ENCODE measurements at places on chromosomes 16 and 17. TPM values are rescaled to one million over a fixed set of nuclear protein-coding genes. Genes with fewer than 3 reads are reported as not detected.

DNA sequence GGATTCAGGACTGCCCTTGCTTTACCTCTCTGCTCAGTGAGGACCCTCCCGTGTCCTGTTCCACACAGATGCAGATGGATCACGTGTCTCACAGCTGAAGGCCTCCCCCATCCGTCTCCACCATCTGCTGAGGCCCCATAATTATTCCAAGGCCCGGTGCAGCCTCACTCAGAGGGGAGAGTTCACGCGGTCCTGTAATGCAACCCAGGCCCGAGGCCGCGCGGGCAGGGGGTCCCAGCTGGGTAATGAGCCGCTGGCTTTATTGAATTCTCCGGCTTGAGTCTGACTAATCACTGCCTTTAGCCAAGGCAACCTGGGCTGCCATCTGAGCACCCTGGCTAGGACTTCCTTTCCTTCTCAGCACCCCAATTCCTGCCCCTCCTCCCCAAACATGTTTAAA, 4.4 kb upstream of the WFIKKN2 start:
- H3K27me3 ChIP-seq = peaks cover 1% of the 10 kb centered on the region
- no peak overlapping the region for H3K27ac ChIP-seq
- DNase-seq = peak; percentile 41
- H3K4me1 ChIP-seq = peaks cover 45% of the 10 kb centered on the region
- H3K36me3 ChIP-seq = no peaks in the 10 kb centered on the region

DNA sequence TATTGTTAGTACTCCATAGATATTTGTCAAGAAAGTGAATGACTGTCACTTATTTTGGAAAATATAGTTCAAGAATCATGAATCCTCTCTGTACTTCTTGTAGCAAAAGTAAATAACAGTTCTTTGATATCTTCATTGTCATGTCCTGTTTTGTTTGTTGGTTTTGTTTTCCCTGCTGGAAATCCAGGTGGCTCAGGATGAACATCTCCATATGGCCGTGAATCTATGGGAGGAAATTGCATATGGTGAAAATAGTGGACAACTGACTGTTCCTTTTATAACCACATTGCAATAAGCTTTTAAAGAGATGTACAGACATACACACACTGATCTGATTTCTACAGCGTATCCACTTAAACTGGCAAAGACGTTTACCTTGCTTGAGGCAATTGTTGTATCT, 637.0 kb upstream of the RBFOX1 start:
- H3K4me1 ChIP-seq = no peaks in the 10 kb centered on the region
- no peaks in the 10 kb centered on the region for H3K36me3 ChIP-seq
- DNase-seq = no peak

- no peak overlapping the region for H3K4me3 ChIP-seq
- peaks cover 8% of the 10 kb centered on the region for H3K36me3 ChIP-seq
- no peak overlapping the region for H3K27ac ChIP-seq
- peaks cover 9% of the 10 kb centered on the region for H3K4me1 ChIP-seq
- H3K27me3 ChIP-seq = no peaks in the 10 kb centered on the region
Observed at GRCh38 chr17:30170415-30170987, 53.9 kb downstream of the NSRP1 start.

GRCh38 chr16:69107316-69107962, 2.0 kb downstream of the HAS3 start:
- H3K27ac ChIP-seq = no peak overlapping the region
- no peaks in the 10 kb centered on the region for H3K27me3 ChIP-seq
- H3K4me3 ChIP-seq = peak overlapping the region; percentile 68
- peaks cover 3% of the 10 kb centered on the region for H3K36me3 ChIP-seq
- no peak for DNase-seq

DNA sequence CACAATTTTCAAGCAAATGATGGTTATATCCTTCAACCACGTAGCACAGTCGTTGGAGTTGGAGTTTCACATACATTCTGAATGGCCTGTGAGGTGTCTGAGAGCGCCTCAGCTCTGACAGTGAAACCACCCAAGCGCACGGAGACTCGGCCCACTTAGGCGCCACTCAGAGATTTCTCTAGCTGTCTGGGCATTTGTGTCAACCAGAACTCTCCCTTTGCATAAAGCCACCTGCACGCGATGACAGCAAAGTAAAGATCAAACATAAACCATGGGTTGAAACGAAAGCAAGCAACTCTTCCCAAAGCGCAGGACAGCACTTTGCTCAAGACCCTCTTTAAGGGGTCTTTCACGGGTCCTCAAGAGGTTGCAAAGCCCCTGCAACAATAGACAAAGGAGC, 533 bp downstream of the SLC6A4 start:
- H3K4me3 ChIP-seq = peak overlapping the region; percentile 40
- H3K36me3 ChIP-seq = no peaks in the 10 kb centered on the region
- H3K4me1 ChIP-seq = peaks cover 12% of the 10 kb centered on the region
- DNase-seq = no peak
- H3K27ac ChIP-seq = no peak overlapping the region

DNA sequence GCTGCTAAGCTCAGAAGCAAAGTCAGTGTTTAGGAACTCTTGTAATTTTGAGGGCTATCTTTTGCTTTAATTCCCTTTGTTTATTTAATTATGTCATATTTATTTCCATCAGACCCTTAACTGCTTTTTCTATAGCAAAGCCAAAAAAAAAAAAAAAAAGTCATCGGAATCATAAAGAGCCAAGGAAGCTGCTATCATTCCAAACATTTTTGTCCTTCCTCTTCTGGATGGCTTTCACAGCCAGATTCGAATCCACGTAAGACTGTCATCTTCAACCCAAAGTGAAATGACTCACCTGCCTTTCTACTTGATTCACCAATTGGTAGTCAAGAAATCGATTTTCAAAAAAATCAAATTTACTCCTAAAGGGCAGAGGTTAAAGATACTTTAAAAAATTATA, 38.4 kb downstream of the WIPI1 start:
- H3K36me3 ChIP-seq = peaks cover 52% of the 10 kb centered on the region
- H3K27ac ChIP-seq = no peak overlapping the region
- no peak overlapping the region for H3K4me3 ChIP-seq
- DNase-seq = no peak

GRCh38 chr16:22692916-22693637, 120.9 kb upstream of the HS3ST2 start:
- no peak overlapping the region for H3K27ac ChIP-seq
- H3K4me1 ChIP-seq = no peaks in the 10 kb centered on the region
- H3K36me3 ChIP-seq = no peaks in the 10 kb centered on the region

PPY gene
- not detected for total RNA-seq

MYH8 gene
- total RNA-seq = not detected
